CD4-positive, alpha-beta T cell (primary cell): ENCODE measurements at places on chromosomes 7 and 10.

GRCh38 chr7:90723866-90724265, 127.7 kb downstream of the CDK14 start:
- DNase-seq = no peak

DNA sequence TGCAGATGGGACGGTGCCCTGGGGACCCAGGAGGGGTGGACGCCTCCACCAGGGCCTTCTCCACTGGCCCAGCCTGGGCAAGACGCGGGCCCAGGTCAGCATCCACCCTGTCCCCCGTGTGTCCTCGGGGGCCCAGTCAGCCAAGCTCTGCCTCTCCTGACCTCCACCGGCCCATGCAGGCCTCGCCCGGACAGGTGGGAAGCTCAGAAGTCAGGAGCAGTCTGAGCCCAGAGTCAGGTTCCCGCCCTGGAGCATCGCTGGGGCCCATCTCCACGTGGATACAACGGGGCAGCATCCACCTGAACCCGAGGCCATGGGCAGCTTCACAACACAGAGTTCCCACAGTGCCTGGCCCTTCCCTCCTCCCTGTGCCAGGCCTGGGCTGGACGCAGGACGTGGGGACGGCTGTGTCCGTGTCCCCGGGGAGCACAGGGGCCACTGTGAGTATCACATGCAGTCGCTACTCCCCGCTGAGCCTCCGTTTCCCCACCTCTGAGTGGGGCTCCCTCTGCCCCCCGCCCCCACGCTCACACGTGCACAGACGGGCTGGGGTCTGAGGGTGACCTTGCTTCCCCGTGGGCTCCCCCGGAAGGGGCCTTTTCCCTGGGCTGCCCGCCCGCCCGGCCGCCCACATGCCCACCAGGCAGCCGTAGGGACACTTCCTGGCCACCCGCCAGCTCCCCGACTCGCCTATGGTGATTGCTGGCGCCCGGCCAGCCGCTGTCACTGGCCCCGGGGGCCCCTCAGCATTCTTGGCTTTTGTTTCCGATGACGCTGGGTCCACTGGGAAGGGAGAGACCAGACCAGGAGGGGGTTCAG, 64.3 kb downstream of the PDGFA start:
- DNase-seq = no peak

GRCh38 chr7:82080254-82080927, 310.5 kb upstream of the HGF start:
- no peak for DNase-seq

DNA sequence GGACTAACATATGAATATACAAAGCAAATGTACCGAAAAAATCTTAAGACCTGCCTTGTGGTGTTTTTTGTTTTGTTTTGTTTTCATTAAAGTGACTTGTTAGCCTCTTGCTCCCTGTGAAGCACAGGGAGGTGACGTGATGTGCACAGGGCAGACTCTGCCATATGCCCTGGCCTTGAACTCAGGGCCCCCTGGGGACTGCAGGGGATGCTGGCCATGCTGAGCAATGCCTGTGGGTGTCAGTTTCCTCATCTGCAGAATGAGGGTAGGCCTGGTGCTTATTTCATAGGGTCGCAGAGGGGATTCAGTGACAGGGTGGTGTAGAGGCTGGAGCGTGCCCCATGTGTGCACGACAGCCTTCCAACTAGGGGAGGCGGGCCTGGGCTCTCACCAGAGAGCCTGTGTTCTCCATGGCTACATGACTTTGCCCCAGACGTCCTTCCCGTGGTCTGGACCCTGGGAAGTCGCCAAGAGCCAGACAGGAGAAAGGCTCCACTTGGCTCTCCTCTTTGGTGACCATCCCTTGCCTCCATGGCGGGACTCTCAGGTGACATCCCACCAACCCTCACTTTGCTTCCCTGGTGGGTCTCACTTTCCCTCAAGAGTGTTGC, 14.5 kb downstream of the EGFR start:
- DNase-seq = no peak

DNA sequence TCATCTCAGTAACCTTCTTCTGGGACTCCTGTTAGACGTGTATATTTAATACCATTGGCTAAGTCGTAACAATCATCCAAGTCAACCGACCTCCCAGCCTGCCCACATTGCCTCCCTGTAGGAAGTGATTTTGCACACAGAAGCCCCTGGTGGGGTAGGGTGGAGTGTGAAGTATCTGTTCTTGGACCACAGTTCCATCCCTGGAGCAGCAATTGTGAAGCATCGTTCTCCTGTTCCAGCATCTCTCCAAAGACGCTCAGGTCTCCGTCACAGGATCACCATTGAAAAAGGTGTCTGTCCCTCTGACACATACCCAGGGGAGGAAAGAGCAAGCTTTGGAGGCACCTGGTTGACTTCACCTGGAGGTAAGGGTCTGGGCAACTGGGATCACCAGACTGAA, 72.9 kb downstream of the CCDC3 start:
- DNase-seq = no peak

- no peak for DNase-seq
These were observed 196.5 kb upstream of the PRPS1L1 start for GRCh38 chr7:18224138-18224537.
